ENCODE measurements at places on chromosomes 11 and 22.

DNA sequence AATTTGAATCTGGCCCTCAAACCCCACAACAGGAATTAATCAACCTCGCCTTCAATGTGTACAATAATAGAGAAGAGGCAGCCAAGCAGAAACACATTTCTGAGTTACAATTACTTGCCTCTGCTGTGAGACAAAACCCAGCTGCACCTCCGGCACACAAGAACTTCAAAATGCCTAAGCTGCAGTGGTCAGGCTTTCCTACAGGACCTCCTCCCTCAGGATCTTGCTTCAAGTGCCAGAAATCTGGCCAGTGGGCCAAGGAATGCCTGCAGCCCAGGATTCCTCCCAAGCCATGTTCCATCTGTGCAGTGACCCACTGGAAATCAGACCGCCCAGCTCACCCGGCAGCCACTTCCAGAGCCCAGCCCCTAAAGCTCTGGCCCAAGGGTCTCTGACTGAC, 3.4 kb upstream of the NDUFC2 start:
- no peak for DNase-seq

GRCh38 chr22:22032906-22033802, 50.6 kb upstream of the TOP3B start:
- DNase-seq = no peak

GRCh38 chr11:69494851-69495250, 13.4 kb downstream of the LINC01488 start:
- DNase-seq = no peak

DNA sequence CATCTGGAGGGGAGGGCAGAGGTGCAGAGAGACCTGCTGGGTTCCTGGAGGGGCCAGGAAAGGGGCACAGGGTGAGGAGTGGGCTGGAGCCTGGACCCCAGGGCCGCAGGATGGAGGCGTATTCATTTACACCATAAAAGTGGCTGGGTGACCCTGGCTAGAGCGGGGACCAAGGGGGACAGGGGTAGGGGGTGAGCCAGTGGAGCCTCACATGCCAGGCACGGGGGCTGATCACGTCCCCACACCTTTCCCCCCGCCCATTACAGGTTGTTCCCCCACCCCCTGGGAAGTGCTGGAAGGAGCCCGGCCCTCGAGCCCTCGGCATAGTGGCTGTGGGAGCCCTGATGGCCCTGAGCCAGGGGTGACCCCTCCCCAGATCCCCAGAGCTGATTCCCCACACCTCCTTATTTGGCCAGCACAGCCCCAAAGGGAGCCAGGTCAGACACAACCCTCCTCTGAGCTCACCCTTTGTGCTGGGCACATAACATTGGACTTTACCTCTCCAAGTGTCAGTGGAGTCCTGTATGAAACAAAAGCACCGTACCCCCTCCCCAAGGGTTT, 781 bp downstream of the TCIRG1 start:
- DNase-seq = no peak

- DNase-seq = no peak
Measured at GRCh38 chr22:49645257-49645656, 182.4 kb downstream of the BRD1 start.

GRCh38 chr11:117186431-117186761, 7.9 kb downstream of the SIDT2 start:
- no peak for DNase-seq

GRCh38 chr11:128734103-128734831, 40.4 kb downstream of the FLI1 start:
- DNase-seq = no peak

- no peak for DNase-seq
Measured at GRCh38 chr11:131796541-131796940, 426.1 kb downstream of the NTM start.

DNA sequence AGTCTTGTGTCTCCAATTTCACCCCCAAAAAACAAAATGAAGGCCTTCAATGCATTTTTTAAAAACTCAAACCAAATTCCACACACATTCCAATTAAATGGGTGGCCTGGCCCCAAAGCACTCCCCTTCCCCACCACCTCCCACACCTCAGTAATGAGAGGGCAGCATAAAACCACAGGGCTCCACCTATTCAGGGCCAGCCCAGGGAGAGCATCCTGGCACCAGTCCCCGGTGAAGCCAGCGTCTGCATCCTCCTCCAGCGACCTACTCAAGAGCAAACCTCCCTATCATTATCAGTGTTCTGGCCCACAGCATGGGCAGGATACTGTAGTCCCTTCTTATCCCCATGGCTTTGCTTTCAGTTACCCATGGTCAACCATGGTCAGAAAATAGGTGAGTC, 17.8 kb upstream of the OR8B8 start:
- no peak for DNase-seq

DNA sequence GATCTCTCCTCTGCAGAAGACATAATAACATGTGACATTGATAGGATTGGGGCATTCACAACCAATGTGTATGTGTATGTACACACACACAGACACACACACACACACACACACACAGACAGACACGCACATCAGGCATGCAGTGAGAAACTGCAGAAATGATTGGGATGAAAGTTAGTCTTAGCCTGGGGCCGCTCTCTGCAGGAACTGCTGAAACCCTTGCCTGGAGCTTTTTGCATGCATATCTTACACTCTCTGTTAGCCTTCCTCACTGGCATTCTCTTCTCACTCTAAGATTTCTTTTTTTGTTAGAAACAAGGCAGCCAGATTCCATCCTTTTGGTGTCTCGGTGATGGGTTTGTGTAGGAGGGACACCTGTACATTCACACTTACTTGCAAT, 337.9 kb downstream of the NELL1 start:
- no peak for DNase-seq

DNA sequence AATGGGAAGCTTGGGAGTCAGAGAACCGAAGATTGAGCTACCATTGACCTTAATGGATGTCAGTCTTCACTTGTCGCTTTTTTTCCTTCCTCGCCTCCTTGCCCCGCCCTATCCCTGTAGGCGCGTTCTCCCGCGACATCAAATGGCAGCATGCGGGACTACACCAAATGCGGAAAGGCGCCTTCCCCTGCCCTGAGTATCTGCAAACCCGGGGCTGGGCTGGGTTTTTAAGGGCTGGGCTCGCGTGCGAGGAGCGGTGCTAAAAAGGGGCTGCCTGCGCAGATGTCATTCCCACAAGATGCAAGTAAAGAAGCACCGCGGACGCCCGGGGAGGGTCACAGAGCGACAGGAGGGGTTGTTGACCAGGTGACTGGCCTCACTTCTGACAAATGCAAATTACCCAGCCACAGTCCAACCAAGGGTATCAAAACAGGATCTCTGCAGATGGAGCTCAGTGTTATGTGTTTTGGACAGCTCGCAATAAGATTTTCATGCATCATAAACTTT, 4.7 kb upstream of the FAM111B start:
- DNase-seq = peak; percentile 68

Data from activated naive CD8-positive, alpha-beta T cell treated with anti-CD3 and anti-CD28 coated beads, Interleukin-2, amount 10 ng/mL, durations not matched to agents 7 days and 5 days (primary cell).